Fibroblast of lung (primary cell): ENCODE measurements at places on chromosomes 5 and 9. TPM values are rescaled to one million over a fixed set of nuclear protein-coding genes. Genes with fewer than 3 reads are reported as not detected.

- DNase-seq = peak; percentile 54
Observed at GRCh38 chr5:39716532-39717028, 291.8 kb upstream of the DAB2 start.

The PCDHB3 gene
- 0.77 and 1.7 TPM in 2 replicates for total RNA-seq

DNA sequence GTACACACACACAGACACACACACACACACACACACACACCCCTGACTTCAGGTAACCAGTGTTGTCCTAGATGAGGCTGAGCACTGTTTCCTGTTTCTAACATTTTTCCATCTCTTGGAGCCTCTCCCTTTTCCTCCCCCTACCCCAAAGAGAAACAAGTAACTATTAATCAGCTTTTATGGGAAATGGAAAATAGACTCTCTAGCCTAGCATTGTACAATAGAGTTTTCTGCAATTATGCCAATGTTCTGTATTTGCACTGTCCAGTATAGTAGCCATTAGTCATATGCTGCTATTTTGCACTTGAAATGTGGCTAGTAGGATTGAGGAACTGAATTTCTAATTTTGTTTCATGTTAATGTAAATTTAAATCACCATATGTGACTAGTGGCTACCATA lies 33.1 kb downstream of the RAB3C start:
- no peak for DNase-seq

DNA sequence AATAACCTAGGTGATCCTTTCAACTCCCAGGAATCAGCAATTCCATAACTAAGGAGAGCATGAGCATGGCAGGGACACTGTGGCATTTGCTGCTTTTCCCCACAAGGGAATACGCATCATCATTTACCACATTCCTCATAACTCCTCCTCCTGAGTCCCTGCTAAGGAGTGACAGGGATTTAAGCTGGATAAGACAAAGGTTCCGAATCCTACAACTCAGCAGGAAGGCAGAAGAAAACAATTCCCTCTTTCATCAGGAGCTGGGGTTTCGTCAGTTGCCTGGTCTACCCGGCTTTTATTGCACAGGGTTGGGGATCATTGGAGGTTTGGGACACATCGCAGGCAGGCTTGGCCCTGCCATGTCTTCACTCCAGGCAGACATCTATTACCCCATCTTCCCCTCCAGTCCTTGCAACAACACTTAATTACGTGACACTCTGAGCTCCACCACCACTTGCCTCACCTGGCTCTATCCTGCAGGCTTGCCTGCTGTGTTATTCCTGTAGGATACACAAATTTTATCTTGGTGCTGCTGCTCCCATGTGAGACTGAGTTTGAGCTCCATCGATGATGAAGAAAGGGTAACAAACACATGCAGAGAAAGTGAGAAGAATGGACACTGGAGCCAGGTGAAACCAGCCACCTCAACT lies 563.0 kb upstream of the KLF4 start:
- no peak for DNase-seq

DNA sequence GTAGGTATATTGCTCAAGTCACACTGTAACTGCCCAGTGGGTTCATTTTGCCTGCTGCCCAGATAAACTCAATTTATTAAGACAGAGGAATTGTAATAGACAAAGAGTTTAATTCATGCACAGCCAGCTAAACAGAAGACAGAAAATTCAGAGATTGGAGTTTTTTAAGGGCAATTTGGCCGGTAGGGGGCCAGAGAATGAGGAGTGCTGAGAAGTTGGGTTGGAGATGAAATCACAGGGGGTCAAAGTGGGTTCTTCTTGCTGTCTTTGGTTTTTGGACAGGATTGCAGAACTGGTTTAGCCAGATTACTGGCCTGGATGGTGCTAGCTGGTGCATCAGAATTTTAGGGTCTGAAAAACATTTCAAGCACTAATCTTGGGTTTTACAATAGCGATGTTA lies 20.7 kb upstream of the IL33 start:
- DNase-seq = no peak

DNA sequence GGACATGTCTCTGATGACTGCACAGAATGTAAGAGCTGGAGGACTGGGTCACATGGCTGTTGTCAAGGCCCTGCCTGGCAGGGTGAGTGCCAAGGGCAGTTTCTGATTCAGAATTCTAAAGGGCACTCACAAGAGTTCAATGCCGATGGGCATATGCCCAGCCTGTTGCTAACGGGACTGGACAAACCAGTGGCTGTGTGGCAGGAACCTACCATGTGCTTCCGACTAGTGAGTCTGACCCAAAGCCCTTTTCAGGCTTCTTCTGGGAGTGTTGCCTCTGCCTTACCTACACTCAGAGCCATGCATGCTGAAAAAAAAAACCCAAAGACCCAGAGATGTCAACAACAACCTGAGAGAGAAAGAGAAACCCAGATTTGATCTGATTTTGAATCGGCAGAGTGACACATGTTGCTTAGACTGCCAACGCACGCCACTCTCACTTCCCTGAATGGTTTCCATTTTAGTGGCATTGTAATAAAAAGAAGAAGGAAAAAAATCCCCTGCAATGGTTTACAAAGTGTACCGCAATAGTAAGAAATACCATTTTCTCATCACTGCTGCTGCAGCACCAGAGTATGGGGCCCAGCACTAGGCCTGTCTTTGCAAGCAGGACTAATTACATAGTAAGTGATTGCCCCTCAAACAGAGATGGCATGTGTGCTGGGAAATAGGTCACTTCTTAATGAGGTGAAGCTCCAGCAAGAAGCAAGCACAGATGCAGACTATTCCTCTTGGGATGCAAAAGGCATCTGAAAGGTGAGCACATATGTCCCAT lies 194.3 kb downstream of the PALM2AKAP2 start:
- no peak for DNase-seq

The KIF4B gene
- total RNA-seq = under 0.01 TPM in 2 replicates

The SCGB3A2 gene
- not detected in 2 replicates for total RNA-seq

The IGFBPL1 gene
- total RNA-seq = not detected in 2 replicates

The PCDHGC3 gene
- total RNA-seq = 59.0 and 63.4 TPM in 2 replicates

DNA sequence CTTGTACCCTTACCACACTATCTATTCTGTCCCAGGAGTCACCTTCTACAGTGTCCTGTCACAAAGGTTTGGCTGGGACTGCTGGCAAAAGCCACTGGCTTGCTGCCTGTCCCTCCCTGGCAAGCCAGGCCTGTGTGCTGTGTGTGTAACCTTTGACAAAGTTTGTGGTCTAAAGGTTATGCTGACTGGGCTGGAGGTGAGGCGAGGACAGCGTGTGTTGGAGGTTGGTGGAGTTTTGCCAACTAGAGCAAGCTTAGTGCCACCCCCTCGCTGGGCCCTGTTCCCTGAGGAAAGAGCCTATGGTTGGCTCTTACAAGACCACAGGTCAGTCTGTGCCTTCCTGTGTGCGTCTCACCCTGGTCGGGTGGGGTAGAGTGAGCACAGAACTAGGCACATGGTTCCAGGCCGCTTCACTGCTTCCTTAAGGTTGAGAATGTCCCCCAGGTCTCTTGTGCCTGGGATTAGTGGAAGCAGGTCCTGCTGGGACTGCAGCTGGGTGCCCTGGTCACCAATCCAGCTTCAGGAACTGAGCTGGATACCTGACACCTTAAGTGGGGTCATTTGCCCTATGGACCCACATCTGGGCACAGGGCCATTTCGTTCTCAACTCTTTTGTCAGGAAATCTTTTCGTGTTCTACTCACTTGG lies 152.2 kb downstream of the GADD45G start:
- DNase-seq = peak; percentile 64
